Esophagus muscularis mucosa (tissue), 4 donors: ENCODE measurements at places on chromosomes 6 and 20.

GRCh38 chr20:32184961-32185603 lies 22.5 kb downstream of the PLAGL2 start:
- DNase-seq, result no peak

- DNase-seq, result no peak
Observed at GRCh38 chr6:148414836-148415235, 72.2 kb downstream of the SASH1 start.

- no peak for DNase-seq
Observed at GRCh38 chr6:32637219-32637880, at the start of gene HLA-DQA1. Gene HLA-DQA1, plus strand, starts transcription at chr6:32637406. Its CDS starts 53 bp downstream, at chr6:32637459.

DNA sequence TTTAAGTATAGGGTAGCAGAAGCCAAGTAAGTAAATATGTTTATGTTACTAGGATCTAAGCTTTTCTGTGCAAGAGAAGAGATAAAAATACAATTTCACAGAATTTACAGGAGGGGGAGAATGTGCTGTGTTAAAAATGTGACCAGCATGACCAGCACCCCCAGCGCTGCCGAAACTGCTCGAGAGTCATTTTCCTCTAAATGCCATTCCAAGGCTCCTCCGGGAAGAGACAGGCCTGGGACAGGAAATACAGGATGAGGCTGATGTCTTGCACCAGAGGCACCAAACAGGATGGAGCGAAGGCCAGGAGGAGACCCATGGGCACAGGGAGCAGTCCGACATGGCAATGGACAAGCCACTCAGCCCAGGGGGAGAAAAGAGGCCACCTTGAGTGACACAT lies 21.1 kb downstream of the TAF4 start:
- no peak for DNase-seq

DNA sequence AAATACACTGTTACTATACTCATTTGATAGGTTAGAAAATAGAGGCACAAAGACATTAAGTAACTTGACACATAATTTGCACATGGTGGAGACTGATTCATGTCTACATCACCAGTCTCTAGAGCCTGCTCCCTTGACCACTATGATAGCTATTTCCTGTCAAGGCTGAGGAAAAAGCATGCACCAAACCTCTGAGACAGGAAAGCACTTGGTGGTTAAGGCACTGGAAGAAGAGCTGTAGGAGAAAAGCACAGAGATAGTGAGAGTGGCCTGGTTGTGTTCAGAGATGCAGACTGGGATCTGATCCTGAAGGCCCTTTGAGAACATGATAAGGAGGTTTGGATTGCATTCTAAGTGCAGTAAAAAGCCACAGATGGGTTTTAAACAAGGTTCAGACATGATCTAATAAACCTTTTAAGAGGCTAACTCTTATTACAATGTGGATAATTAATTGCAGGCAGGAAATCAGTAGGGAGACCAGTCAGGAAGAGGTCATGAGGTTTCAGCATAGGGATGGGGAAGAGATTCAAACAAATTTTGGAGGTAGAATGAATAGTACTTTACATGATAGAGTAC lies 168.9 kb downstream of the PHF3 start:
- DNase-seq, result no peak

- no peak for DNase-seq
Observed at GRCh38 chr20:41715526-41715925, 97.3 kb upstream of the CHD6 start.

DNA sequence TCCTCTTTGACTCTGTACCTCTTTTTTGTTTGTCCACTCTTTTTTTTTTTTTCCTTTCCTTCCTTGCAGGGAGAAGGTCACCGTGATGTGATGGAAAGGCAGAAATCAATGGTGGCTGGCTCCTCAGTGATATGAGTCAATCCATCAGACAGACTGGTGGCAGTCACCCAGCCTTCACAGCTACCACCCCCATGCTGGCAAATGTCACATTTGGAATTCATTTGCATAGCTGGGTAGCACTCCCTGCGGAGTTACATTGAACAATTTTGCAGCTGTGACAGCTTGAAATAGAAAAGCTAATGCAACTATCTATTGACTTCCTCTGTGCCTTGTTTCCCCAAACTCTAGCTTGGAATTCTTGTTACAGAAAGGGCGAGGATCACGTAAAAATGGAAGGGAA lies 668.4 kb downstream of the C6orf118 start:
- no peak for DNase-seq

- DNase-seq, result no peak
Observed at GRCh38 chr6:156901309-156902019, 124.3 kb downstream of the ARID1B start.

- DNase-seq, result no peak
Observed at GRCh38 chr6:89034586-89035251, 45.8 kb upstream of the PNRC1 start.
